AG04449 (cell line): ENCODE measurements at places on chromosomes 3 and 15.

DNA sequence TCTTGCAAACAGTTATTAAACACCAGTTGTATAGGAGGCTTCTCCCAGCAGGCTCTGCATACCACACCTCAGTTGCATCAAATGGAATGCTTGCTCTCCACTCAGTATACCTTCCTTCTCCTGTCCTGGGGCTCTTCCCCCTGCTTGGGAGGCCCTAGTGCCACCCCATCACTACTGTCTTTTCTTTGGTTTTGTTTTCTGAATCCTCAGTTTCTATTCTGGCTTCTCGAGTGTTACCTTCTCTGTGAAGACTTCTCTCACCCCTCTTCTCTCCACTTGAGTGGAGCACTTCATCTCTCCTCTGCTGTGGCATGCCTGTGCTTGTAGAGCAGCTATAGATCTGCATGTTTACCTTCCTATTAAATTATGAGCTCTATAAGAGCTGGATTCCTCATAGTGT, 75.7 kb upstream of the TPRG1 start:
- DNase-seq, result no peak

GRCh38 chr15:79339588-79340314, 28.8 kb downstream of the TMED3 start:
- DNase-seq, result peak; percentile 21

GRCh38 chr3:14410503-14411165, 8.2 kb downstream of the SLC6A6 start:
- DNase-seq, result peak; percentile 85

- no peak for DNase-seq
Observed at GRCh38 chr3:79497447-79498111, 270.2 kb downstream of the ROBO1 start.

DNA sequence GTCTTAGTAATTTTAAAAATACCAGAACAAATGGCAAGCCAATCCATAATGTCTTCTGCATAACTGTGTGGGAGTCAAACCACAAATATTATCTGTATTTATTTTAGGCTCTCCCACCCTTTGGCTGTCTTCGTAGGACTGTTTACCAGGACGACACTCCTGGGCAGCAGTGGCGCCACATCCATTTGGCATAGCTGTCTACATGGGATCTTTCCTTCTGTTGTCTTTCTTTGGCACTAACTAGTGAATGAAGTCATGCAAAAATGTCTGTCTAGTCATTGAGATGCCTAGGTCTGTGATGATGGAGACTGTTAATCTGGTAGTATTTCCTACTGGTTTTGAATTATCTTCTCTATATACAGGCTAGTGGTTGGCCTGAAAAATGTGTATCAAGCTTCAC, 54.0 kb upstream of the CHMP2B start:
- no peak for DNase-seq

- DNase-seq, result no peak
Observed at GRCh38 chr3:16994854-16995525, 110.2 kb downstream of the PLCL2 start.

- DNase-seq, result no peak
Observed at GRCh38 chr15:68205954-68206539, 915 bp upstream of the CALML4 start.

DNA sequence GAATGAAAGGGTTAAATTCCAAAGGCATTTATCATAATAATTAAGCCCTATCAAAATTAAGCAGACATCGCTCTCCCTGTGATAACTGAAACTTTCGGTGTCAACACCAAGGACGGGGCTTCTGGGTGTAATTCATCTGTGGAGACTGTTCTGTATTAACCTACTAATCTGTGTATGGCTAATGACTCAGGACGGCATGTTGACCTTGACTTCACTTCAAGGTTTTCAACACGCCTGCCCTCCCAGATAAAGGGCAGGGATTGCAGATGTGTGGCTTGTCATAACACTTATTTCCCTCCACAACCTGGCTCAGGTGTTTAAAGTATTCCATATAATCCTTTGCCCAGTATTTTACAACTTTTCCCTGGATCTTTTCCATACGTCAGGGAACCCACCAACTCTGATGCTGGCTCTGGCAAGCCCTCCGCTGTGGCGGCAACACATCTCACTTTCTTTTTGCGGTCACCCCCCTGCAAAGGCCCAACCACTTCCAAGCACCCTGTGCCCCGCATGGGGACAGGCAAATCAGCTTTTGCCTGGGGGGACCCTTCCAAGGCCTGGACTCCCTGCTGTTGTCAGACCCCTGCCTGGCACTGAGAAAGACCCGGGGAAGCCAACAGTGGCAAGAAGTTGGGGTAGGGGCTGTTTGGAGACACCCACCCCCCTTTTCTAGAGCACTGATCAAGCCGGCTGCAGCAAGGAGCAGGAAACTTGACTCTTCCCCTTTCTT, 93.2 kb upstream of the MEF2A start:
- no peak for DNase-seq

GRCh38 chr3:186457236-186457635, 86.9 kb downstream of the CRYGS start:
- no peak for DNase-seq

DNA sequence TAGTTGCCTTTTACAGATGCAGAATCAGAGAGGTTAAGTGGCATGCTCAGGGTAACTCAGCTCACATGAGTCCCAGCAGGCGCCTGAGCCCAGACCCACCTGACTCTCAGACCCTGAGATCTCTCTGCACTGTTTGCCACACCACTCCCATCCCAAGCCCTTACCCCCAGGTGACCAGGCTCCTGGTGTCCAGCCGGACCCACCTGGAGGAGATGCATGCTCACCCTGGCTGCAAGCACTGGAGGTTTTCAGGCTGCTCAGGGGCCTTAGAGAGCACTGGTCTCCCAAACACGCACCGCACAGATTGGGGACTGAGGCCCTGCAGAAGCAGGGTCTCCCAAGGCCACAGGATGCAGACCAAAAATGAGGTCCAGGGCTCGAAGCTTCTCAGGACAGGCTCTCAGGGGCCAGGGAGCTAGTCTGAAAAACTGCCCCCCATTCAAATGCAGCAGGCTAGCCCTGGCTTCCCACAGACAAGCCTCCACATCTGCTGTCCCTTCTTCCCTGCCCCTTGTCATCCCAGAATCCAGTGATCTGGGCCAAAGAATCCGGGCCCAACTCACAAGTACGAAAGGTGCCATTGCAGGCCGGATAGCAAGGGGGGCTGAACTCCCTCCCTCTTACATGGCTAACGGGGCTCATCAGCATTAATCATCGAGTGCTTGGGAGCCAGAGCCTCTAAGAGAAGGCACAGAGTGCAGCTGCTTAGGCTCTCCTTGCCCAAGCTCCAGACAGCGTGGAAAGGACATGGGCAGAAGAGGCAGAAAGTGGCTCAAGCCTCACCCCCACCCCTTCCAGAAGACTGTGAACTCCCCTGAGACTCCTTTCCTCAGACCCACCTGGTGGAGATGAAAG, 90.2 kb upstream of the PRR20G start:
- DNase-seq, result no peak

- no peak for DNase-seq
Observed at GRCh38 chr3:90010341-90010740, 902.9 kb downstream of the EPHA3 start.

GRCh38 chr15:91620229-91620628, 233.3 kb upstream of the SLCO3A1 start:
- no peak for DNase-seq

DNA sequence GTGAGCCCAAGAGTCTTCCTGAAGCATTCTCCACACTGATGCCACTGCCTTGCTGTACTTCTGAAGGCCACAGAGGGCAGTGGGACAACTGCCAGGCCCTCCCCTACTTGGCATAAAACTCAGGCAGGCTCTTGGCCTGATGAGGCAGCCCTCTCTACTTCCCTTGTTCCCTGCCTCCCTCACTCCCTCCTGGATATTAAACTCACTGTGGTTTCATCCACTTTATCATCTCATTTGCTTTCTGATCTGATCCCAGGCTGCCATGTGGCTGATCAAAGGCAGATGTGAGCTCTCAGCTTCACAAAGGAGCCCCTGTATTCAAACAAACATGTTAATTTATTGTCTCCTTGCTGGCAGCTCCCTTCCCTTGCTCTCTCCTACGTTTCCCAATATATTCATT, 533.5 kb downstream of the IGSF11 start:
- no peak for DNase-seq

DNA sequence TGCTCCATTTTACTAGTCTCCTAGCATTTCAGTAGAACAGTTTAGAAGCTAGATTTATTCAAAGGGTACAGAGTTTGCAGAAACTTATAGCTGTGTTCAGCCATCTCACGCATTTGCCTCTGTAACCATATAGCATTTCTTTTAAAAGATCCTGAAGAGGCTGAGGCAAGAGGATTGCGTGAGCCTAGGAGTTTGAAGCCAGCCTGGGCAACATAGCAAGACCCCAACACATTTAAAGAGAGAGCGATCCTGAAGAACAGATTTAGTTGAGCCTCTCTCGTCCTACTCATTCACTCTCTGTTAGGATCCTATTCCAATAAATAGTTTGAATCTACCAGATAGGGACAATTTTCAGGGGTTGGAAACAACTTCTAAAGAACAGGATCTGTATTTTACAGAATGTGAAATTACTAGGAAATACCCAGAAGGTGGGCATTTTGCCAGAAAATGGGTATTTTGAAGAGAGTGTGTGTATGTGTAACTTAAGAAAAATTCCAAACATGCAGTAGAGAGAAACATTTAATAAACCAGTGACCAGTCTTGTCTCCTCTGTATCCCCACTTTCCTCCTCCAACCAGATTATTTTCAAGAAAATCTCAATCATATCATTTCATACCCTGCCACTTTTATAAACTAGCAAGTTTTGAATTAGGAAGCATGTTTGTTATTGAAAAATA, 4.5 kb downstream of the EIF3J start:
- DNase-seq, result peak; percentile 59

- DNase-seq, result no peak
Observed at GRCh38 chr3:193560870-193561269, 6.2 kb upstream of the ATP13A4 start.

GRCh38 chr15:29917600-29918597, 95.6 kb upstream of the TJP1 start:
- DNase-seq, result peak; percentile 17

DNA sequence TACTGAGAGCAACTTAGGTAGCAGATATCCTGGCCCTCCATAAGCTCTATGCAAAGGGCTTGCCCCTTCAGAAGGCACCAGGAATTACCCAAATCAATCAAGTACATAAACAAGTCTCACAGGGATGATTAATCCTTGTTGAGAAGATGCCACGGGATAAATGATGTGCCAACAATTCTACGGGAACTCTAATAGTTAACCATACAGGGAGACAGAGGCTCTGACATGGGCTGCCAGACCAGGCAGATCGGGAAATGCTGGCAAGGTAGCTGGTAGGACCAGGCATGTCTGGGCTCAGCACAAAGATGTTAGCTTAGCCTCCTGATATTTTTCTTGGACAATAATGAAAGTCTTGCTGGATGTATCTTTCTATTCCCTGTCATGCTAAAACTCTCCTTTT, 249.3 kb upstream of the THBS1 start:
- no peak for DNase-seq

- DNase-seq, result no peak
Observed at GRCh38 chr15:43867096-43867495, 40.3 kb downstream of the WDR76 start.

- DNase-seq, result no peak
Observed at GRCh38 chr3:129481766-129482332, 41.8 kb downstream of the IFT122 start.

DNA sequence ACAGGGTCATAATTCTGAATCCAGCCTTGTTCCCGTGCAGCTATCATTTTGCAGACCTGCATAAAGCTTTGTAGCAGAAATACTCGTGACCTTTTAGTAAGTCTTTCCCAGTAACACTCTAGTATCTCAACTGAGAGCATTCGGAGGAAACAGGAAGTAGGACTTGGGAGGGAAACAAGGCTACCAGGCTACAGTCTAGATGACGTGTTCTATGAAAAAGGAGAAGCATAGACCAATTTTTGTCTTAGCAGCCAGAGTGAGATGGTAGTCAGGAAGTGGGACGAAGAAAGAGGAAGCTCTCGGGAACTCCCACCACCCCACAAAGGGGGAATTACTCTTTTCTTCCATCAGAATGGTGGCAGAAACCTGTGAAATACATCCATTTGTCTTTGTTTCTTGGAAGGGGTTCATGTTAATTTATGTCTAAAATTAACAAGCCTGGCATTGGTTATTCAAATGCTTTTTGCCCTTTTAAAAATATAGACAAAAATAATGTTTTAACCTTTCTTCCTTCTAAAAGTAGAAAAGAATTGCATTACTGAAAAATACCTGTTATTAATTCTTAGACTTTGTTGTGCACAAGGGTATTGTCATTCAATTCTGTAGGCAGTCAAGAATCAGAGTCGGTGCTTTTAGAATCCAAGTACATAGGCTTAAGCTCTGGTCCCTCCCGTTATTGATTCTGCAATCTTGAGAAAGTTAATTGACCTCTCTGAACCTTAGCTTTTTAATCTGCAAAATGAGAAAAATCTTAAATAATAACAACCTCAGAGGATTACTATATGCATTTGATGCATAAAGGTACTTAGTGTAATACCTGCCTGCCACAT, 1.6 kb upstream of the SUCNR1 start:
- DNase-seq, result no peak

DNA sequence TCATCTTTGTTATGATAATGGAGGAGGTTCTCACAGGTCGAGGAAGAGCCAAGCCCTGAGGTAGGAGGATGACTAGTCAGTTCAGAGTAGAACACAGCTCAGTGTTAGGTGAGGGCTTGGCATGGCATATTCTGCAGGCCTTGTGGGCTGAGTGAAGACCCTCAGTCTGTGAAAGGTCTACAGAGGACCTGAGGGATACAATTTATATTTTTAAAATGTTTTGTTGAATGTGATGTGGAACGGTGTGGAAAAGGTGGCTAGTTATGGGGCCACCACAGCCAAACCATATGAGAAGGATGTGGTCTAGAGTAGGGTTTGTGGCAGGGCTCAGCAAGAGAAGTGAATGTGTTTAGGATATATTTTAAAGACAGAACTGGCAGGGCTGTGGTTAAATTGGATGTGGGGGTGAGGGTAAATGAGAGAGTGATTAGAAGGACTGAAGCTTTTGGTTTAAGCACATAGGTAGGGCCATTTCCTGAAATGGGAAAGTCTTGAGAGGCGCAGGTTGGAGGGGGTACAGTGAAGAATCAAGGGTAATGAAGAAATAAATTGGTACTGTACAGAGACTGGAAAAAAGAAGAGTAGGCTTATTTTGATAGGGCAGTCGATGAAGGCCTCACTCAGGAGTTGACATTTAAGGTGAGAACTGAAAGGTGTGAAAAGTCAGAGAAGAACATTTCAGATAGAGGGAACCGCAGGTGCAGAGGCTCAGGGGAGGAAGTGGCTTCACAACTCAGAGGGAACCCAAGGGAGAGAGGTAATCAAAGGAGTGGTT, 60.5 kb downstream of the SPTSSB start:
- DNase-seq, result no peak

GRCh38 chr3:20853890-20854289, 667.9 kb upstream of the SGO1 start:
- no peak for DNase-seq

DNA sequence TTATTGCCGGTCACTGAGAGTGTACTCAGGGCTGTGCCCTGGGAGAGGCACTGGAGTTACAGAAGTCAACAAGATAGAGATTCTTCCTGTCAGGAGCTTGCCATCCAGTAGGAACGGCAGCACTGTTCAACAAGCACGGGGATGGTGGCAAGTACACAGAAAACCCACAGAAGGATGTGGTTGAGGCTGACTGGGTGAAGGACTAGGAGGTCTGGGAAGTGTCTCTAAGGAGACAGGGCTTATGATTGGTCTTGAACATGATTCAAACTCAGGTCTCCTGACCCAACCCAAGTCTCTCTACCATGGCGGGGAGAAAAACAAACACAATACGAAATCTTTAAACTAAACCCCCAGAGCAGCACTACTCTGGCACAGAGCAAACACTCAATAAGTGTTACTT, 37.6 kb downstream of the ERICH6 start:
- DNase-seq, result no peak
